ENCODE measurements at places on chromosomes 7 and 10.

GRCh38 chr7:97351488-97351887 lies 234.0 kb downstream of the SDHAF3 start:
- DNase-seq = no peak

- DNase-seq = no peak
Observed at GRCh38 chr7:138125119-138125518, 48.9 kb downstream of the AKR1D1 start.

- no peak for DNase-seq
Observed at GRCh38 chr7:19099924-19100323, 17.5 kb downstream of the TWIST1 start.

DNA sequence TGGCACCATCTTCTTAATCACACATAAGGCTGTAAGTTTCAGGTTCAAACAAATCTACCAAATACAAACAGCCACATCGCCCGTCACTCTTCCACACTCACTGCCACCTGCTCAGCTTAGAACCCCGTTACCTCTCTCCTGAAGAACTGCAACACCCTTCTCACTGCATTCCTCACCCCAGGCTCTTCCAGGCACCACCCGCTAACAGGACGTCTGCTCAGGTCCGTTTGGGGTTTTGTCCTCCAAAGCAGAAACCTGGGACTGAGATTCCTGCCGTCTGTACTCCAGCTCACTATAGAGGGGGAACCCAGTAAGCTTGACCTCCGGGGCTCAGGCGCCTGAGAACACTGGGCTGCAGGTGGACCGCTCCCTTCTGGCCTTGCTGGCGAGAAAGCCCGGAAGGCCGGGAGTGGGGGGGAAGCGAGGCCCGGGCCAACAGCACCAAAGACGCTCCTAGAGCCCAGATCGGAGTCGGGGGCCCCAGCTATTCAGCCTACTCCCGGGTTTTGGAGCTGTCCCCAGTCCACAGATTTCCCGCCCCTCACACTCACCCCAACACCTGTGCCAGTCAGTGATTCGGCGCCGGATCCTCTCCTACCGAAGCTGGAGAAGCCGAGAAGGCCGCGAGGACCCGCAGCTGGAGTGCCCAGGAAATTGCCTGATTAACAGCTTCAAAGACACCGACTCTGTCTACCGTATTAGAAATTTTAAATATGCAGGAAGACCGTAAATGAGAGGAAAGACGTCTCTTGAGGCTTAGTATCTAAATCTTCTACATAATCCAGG lies at the start of gene AP3M1:
TSS of gene AP3M1 (minus strand) at position 625 of the 786 bp plus-strand sequence. CDS start 12,449 bp downstream, outside the sequence.
- peak; percentile 71 for DNase-seq

DNA sequence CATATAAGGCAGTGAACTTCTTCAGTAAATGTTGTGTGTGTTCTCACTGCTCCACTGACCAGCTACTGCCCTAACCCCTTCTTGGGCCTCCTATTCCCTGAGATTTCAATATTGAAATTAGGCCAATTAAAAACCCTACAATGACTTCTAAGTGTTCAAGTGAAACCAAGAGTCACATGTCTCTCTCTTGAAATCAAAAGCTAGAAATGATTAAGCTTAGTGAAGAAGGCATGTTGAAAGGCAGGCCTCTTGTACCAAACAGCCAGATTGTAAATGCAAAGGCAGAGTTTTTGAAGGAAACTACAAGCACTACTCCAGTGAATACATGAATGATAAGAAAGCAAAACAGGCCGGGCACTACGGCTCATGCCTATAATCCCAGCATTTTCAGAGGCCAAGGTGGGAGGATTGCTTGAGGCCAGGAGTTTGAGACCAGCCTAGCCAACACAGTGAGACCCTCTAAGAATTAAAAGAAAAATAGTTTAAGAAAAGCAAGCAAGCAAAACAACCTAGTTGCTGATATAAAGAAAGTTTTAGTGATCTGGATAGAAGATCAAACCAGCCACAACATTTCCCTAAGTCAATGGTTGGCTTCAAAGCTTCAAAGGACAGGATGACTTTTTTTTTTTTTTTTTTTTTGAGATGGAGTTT lies 22.3 kb downstream of the BRAF start:
- DNase-seq = no peak

- no peak for DNase-seq
Observed at GRCh38 chr7:150784954-150785353, 15.2 kb downstream of the TMEM176B start.
